ENCODE measurements at places on chromosomes 12 and 14.

- no peak for DNase-seq
Measured at GRCh38 chr14:105929327-105930081, 403.1 kb downstream of the TMEM121 start.

DNA sequence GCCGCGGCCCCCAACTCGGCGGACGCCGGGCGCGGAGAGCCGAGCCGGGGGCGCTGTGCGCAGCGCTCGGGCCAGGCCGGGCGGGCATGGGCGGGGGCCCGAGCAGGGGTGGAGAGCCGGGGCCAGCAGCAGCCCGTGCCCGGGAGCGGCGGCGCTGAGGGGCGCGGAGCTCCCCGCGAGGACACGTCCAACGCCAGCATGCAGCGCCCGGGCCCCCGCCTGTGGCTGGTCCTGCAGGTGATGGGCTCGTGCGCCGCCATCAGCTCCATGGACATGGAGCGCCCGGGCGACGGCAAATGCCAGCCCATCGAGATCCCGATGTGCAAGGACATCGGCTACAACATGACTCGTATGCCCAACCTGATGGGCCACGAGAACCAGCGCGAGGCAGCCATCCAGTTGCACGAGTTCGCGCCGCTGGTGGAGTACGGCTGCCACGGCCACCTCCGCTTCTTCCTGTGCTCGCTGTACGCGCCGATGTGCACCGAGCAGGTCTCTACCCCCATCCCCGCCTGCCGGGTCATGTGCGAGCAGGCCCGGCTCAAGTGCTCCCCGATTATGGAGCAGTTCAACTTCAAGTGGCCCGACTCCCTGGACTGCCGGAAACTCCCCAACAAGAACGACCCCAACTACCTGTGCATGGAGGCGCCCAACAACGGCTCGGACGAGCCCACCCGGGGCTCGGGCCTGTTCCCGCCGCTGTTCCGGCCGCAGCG lies 639 bp downstream of the FZD10 start:
- no peak for DNase-seq

GRCh38 chr12:23169696-23170013 lies 544.7 kb downstream of the ETNK1 start:
- DNase-seq = no peak

- no peak for DNase-seq
Measured at GRCh38 chr12:53097207-53097563, 282 bp upstream of the IGFBP6 start.

DNA sequence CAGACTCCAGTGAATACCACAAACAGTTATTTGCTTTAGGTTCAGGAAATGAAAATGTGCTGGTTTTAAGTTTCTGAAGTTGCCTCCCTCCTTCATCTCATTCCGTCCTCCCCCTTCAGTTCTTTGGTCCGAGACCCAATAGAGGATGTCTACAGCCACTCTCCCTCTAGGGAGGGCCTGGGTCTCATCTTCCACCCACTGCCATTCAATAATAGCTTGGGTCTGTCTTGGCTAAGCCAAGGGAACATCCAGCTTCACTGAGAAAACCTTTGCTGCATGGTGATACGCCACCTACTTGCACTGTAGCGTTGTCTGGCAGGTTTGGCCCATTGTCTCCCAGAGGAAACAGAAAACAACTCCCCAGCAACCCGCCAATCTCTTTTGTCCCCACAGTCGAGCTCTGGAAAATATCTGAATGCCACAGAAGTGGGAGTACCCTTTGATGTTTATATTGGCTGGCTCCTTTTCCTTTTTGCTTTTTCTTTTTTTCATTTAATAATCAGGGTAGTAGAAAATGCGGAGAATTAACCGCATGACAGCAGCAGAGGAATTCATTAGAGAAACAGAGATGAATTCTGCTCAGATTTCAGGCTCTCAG lies 380.1 kb downstream of the RAD51B start:
- no peak for DNase-seq

All from germinal center (tissue), 1 donor.